ENCODE measurements at places on chromosomes 2 and 18.

GRCh38 chr2:235577404-235578330 lies 83.8 kb downstream of the AGAP1 start:
- no peak for DNase-seq

- DNase-seq, result no peak
Measured at GRCh38 chr18:76720683-76721082, 101.7 kb upstream of the ZNF236 start.

DNA sequence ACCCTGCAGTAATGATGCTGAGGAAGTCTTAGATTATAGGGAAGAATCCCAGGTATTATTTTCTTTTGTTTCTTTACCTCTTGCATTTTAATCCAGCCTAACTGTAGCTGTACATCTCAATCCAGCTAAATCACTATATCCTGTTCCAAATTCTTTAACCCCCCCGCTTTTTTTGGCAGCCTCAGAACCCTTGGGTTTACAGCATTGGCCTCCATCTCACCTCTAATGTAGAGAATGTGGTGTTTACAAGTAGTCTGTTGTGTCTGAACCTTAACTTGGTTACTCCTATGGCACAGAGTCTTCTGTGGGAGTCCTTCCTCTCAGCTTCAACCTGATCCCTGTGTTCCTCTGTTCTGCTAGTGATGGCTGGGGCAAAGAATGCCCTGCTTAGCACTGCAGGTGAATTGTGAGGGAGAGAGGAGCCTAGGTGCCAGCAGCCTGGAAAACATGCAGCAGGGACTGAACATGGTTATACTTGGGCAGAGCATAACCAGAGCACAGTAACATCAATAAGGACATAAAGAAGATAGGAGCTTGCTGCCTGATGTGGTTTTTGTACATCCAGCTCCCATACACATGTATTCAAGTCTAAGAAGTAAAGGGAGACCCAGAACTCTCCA lies 130.2 kb downstream of the FAM124B start:
- no peak for DNase-seq

DNA sequence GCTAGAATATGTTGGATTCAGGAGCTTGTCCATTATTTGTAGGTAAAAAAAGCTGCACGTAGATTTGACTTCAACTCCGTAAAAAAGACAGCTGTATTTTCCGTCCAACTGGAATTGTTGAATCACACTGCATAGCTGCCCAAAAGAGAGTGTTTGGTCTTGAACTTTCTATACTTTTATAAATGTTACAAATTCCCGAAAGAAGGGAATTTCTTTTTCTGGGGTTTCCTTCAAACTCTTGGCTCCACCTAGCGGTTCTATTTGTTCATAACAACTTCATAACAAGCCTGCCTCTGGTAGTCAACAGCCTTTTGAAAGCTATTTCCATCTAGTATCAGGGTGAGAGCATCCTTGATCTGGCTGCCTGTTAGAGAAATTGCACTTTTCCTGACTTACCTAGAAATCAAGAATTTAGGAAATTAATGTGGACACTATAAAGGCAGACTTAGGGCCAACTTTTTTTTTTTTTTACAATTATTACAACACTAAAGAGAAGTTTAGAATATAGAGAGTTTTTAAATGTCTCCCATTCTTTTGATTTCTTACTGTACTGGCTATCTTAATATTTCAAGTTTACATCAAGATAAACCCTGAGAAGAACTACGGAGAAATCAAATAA lies 48.1 kb downstream of the TMEM185B start:
- peak; percentile 64 for DNase-seq

DNA sequence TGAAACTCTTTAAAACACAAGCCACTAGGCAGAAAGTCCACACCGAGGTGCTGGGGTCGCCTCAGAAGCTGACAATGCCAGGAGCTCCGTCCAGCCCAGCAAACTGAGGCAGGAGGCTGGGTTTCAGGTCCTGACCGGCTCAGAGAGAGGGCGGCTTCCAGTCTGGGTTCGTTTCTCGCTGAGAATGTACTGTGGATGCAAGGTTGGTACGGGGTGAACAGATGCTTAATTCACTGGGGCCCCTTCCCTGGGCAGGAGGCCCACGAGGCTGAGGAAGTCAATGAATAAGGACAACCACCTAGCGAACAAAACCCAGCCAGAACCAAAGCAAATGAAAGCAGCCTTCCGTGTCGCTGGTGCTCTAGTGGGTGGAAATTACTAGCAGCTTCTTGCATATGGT lies 142.0 kb downstream of the RTP5 start:
- DNase-seq, result no peak

GRCh38 chr2:1594123-1594372 lies 150.3 kb downstream of the PXDN start:
- DNase-seq, result no peak

DNA sequence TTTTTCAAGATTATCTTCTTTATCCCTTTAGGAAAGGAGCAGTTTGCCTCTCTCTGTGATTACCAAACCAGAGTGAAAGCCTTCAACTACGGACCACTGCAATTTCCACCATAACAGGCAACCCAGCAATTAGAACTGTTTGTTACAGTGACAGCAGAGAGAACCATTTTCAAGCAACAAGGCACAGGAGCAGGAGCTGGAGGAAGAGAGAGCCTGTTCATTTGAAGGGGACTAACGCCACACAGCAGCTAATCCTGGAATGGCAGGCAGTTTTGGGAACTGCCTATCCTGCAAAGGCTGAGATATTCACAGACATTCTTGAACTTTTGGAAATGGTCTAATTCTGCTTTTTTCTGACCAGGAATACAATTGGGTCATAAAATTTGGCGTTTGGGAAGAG lies 1541.9 kb upstream of the PIK3C3 start:
- peak; percentile 62 for DNase-seq

- no peak for DNase-seq
Measured at GRCh38 chr2:49465157-49465831, 311.0 kb upstream of the FSHR start.

DNA sequence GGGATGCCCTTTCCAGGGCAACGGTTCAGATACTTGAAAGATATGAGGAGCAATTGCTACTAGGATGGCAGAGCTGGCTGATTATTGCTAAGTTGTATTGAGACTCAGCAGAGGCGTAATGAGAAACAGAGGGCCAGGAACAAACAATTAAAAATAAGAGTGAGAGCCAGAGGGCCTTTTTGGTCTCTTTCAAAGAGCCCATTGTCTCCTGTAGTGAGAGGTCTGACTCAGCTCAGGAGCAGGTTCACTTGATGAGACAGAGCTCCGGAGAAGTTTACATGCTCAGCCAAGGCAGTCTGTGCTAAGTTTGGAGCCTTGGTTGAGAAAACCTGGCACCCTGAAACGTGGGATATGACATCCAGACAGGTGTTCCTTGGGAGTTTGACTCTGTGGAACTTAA lies 303.9 kb upstream of the DLGAP1 start:
- no peak for DNase-seq

- no peak for DNase-seq
Measured at GRCh38 chr2:27781496-27781895, 10.0 kb downstream of the MRPL33 start.

DNA sequence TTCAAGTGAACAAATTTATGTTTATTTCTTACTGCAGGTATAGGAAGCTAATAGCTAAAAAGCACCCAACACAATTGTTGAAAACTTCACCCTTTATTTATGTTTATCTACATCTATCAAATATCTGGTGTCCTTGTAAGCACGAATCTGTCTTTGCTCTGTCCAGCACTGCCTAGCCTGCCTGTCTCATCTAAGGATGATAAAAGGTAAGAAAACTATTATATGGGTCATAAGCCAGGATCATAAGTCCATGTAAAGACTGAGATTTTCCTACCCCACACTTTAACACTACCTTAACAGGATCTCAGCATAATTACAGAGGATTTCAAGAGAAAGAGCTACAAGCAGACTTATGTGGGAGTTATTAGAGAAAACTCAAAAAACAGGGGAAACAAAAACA lies 365.6 kb upstream of the TMEFF2 start:
- no peak for DNase-seq

DNA sequence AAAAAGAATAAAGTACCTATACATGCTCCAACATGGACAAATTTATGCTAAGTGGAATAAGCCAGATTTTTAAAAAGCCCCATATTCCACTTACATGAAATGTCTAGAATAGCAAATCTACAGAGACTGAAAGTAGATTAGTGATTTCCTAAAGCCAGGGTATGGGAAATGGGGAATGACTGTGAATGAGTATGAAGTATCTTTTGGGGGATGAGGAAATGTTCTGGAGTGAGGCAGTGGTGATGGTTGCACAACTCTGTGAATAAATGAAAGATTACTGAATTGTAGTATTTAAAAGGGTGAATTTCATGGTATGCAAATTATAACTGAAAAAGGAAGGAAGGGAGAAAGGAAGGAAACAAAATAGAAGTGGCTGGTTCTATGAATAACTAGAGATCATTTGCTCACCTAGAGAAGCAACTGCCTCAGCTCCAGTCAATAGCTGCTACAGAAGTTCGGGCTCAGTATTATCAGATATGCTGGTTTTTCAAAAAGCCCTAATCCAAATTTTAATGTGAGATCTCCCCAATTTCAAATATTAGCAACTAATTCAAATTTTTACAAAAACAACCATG lies 39.3 kb downstream of the MAP3K2 start:
- no peak for DNase-seq

DNA sequence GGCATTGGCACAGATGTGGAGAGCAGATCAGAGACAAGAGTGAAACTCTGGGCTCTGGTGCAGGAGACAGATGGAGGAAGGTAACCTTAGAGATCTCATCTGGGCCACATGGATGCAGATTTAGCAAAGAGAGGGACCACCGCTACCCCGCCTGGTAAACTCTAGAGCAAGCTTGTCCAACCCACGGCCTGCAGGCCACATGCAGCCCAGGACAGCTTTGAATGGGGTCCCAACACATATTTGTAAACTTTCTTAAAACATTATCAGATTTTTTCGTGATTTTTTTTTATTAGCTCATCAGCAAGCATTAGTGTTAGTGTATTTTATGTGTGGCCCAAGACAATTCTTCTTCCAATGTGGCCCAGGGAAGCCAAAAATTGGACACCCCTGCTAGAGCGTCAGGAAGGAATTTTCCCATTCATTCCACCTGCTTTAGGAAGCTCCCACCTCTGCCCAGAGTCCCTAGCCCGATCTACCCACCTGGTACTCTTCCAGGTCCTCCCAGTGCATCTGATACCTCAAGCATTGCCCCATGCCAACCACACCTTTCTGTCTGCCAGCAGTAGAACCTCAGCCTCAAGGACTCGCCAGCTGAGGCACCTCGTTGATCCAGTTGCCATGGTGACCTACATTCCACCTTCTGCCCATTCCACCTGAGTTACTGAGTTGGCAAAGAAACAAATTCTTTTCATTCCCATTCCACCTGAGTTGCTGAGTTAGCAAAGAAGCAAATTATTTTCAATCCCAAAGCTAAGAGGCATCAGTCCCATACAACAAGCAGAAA lies at the start of gene CIB4:
Gene CIB4, minus strand, starts transcription at position 586 of the 784 bp plus-strand sequence. Its CDS starts 52 bp downstream, at position 534.
- DNase-seq, result no peak

DNA sequence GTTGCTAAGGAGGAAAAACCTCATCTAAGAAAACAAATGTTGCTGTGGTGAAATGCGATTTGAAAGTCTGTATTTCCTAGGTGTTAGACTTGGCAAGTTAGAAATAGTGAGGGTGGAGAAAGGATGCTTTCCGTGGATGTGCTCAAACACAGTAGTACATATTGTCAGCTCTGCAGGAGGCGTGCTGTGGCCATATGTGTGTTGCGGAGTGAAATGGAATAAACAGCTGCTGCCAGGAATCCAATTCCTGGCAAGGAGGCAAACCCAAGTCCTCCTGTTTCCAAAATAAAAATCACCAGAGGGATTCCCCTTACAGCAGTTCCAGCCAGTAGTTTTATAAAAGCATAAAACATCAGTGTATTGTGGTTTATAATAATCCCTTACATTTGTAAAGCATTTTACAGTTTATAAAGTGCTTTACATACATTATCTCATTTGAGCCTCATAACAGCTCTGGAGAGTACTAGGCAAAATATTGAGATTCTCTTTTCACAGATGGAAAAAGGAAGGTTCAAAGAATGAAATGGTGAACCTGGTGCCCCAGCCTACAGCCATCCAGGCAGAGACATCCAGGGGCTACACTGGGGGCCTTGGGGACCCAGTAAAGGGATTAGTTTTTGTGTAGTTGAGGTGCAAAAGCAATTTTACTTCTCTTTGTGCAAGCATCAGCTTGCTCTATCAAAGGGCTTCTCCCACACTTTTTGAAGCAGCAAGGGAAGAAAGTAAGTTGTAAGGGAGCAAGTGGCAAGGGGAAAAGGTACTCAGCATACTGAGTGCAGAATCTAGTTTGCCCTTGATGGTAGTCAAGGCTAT lies 206.0 kb downstream of the AGPS start:
- DNase-seq, result peak; percentile 97

DNA sequence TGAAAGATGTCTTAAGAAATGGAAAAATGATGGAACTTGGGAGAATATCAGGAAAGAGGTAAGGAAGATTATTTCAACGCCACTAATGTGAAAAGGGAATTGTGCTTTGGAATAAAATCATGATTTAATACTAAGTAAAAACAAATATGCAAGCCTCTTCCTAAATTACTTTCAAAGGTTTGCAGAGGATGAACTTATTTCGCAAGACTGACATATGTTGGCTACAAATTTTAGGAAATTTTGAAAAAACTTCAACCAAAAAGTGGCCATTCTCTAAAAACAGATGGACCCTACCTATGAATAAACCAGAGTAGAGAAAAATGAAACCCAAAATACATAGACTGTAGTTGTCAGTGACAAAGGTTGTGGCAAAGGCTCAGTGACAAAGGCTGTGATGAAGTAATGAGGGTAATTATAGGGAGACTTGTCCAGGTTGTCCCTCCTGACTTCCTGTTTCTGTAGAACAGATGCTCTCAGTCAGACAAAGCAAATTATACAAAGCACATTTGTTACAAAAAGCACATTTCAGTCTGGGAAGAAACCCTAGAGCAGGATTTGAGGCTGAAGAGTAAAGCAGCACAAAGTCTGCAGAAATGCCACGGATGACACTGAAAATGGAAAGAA lies 39.5 kb downstream of the SFT2D3 start:
- DNase-seq, result no peak

DNA sequence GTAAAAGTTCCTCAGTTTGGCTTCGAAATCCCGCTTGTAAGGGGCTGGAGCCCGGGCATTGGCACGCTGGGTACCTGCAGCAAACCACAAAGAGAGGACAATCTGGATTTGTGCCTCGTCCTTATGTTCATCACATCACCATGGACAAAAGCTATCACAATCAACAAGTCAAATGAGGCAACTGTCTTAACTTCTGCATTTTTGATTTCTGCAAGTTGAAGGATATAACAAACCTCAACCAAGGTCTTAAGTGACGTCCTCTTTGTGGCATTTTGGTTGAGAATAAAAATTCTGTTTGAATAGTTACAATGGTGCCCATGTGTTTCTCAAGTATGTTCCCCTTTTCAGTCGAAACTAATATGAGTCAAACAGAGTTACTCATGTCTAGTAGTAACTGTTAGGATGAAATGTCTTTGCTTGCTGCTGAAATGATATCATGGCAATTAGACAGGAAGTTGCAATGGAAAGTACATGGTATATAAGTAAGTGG lies 70.8 kb upstream of the STK17B start:
- DNase-seq, result no peak

GRCh38 chr2:52879561-52879960 lies 888.0 kb upstream of the CHAC2 start:
- DNase-seq, result no peak

DNA sequence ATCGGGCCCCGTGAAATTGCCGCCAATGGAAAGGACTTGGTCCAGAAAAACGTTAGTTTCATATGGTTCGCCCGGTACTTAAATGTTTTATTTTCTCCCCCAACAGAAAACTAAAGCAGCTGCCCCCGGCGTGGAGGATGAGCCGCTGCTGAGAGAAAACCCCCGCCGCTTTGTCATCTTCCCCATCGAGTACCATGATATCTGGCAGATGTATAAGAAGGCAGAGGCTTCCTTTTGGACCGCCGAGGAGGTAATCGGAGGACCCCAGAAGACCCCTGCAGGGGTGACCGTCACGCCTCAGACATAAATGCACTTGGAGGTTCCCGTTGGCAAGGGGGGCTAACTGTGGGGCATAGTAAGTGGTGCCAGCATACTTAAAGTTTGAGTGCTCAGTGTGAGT lies 742 bp downstream of the RRM2 start:
- no peak for DNase-seq
